ENCODE measurements at places on chromosomes 6 and 20. TPM values are rescaled to one million over a fixed set of nuclear protein-coding genes. Genes with fewer than 3 reads are reported as not detected.
A peak's percentile ranks its signal among the peaks of the same experiment; 100 is the strongest.

Gene RSPO3
- total RNA-seq: 4.4 TPM

Gene HLA-DQB2
- 0.40 TPM for total RNA-seq

Gene SCUBE3
- 0.20 TPM for total RNA-seq

GRCh38 chr20:43799150-43799711, 72.4 kb upstream of the GTSF1L start:
- H3K27me3 ChIP-seq: no peaks in the 10 kb centered on the region
- no peak for DNase-seq
- H3K27ac ChIP-seq: no peak overlapping the region

Gene OPRL1
- 0.25 TPM for total RNA-seq

- DNase-seq: peak; percentile 63
- peaks cover 44% of the 10 kb centered on the region for H3K4me1 ChIP-seq
- H3K27ac ChIP-seq: peak overlapping the region; percentile 84
- no peaks in the 10 kb centered on the region for H3K27me3 ChIP-seq
These were observed 590 bp downstream of the SLCO4A1 start for GRCh38 chr20:62642666-62643520.

- no peaks in the 10 kb centered on the region for H3K36me3 ChIP-seq
- no peak overlapping the region for H3K4me3 ChIP-seq
- H3K27ac ChIP-seq: no peak overlapping the region
These were observed 49.0 kb upstream of the HTR1E start for GRCh38 chr6:86888301-86888700.

DNA sequence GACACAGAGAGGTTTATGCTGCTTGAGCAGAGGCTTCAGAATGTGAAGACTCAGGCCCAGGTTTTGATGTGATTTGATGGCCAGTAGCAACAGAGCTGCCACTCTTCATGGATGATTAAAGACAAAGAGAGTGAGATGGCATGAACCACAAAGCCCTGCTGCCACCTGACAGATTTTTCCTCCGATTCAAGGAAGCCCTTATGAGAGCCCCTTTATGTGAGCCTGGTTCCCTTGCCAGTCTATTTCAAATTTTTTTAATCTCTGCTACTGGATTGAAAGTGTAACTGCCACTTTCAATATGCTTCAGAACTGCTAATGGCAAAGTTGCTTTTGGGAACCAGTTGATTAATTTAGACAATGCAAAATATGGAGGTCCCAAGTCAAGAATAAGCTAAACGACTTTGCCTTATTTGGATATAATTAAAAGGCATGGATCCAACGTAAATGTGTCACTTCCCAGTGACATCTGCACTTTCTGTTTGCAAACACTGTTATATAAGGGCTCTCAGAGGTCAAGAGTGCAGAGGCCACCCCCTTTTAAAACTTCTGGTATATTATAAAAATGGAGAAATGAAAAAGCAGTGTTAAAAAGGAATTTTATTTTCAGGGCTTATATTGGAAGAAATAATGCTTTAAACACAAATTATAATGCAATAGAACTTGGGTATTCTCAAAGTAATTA, 238.9 kb upstream of the FLRT3 start:
- no peaks in the 10 kb centered on the region for H3K36me3 ChIP-seq
- DNase-seq: no peak
- no peak overlapping the region for H3K4me3 ChIP-seq
- H3K27me3 ChIP-seq: no peaks in the 10 kb centered on the region
